Activated CD4-positive, alpha-beta T cell treated with anti-CD3 and anti-CD28 coated beads for 1 hour (primary cell): ENCODE measurements at places on chromosomes 16 and 17.

GRCh38 chr16:66705790-66706505 is 9.4 kb upstream of the CMTM4 start:
- no peak for DNase-seq

GRCh38 chr16:16016388-16016964 is 67.1 kb downstream of the ABCC1 start:
- no peak for DNase-seq

DNA sequence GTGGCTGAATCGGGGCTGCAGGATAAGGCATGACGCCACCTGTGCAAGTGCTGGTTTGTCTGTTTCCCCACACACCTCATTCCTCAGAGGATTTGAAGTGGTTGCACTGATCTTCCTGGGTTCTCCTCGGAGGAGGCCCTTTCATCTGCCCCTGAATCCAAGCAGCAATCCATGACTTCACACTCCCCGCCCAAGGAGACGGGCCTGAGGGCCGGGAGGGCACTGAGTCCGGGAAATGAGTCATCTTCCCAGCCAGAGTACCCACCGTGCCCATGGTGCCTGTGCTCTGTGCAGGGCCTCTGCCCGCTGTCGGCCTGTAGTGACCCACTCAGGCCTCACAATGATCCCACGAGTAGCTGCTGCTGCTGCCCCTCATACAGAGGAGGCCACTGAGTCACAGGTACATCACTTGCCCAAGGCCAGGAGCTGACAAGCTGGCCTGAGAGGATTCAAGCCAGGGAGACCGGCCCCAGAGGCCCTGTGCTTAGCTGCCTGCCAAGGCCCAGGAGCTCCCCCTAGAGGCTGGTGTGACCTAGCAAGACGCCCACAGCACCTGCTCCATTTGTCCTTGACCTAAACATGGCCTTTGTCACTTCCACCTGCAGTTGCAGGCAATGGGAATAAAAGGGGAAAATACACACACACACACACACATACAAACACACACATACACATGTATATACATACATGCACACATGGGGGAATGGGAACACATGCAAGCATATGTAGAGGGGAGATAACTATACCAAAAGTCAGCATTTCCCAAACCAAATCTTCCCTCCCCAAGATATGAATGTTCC is 240.0 kb downstream of the C16orf95 start:
- DNase-seq, result no peak

DNA sequence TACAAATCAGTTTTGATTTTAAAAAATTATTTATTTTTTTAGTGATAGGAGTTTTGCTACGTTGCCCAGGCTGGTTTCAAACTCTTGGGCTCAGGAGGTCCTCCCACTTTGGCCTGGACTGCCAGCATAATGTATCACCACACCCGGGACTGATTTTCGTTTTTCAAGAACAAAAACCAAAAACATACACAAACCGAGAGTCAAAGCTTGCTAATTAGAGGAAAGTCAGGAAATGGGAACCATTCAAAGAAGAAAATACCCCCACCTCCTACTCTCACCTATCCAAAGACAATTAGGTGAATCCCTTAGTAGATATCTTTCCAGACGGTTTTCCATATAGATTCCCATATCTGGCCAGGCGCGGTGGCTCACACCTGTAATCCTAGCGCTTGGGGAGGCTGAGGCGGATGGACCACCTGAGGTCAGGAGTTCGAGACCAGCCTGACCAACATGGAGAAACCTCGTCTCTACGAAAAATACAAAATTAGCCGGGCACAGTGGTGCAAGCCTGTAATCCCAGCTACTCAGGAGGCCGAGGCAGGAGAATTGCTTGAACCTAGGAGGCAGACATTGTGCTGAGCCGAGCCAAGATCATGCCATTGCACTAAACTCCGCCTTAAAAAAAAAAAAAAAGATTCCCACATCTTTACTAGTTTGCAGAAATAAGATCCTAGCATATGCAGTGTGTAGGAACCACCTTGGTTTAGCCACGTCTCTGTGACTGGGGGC is 883 bp upstream of the SPN start:
- no peak for DNase-seq

- DNase-seq, result no peak
Measured at GRCh38 chr16:46973996-46974324, 486 bp upstream of the DNAJA2 start.

DNA sequence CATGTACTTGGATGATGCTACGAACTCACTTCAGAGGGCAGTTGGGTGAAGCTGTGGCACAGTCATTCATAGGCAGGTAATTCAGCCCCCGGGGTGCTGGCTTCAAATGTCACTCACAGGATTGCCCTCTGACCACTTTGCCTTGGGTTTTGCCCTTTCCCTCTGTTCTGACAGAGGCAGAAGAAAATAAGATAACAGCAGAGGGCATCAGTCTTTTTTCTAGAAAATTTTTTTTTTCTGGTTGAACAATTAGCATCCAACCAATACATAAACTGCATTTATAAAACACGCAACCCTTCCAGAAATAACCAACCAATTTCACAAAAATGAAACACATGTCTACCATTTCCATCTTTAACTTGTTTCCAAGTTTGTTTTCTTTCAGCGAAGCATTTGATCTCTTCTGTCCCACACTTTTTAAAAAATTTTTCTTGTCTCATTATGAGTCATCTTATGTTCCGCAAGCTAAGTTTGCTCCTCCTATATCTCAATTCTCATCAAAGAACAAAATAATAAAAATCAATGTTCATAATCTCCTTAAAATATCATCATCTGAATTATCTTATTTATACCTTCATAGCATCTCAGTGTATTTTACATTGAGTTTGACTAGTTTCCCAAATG is 15.6 kb downstream of the NACA2 start:
- DNase-seq, result no peak

DNA sequence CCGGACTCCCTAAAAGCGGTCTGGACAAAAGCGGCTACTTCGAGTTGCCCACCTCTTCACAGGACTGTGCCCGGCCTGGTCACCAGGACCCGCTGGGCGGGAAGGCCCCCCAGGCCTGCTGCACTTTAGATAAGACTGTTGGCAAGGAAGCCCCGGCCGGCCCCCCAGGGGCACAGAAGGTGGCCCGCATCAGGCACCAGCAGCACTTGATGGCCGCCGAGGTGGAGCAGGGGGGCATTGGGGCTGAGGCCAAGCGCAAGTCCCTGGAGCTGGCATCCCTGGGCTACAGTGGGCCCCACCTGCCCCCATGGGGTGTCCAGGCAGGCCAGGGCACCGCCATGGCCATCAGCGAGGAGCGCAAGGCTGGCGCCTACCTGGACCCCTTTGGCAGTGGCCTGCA is 47.5 kb downstream of the BAHCC1 start:
- no peak for DNase-seq

- DNase-seq, result no peak
Measured at GRCh38 chr16:69324013-69324531, 6.3 kb downstream of the PDF start.

DNA sequence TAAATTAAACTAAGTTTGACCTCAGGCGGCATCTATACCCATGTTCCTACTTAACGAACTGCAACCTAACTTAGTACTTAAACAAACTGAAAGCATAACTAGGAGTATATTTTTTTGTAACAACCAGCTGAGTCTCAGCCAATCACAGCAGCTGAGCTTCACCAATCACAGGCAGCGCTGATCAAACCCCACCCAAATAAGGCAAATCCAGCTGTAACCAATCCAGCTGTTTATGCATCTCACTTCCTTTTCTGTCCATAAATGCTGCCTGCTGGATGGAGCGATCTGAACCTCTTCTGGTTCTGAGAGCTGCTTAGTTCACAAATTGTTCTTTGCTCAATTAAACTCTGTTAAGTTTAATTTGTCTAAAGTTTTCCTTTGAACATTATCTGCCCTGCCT is 131.3 kb downstream of the PMP22 start:
- no peak for DNase-seq

- no peak for DNase-seq
Measured at GRCh38 chr17:28745786-28746411, 2.1 kb downstream of the TRAF4 start.

DNA sequence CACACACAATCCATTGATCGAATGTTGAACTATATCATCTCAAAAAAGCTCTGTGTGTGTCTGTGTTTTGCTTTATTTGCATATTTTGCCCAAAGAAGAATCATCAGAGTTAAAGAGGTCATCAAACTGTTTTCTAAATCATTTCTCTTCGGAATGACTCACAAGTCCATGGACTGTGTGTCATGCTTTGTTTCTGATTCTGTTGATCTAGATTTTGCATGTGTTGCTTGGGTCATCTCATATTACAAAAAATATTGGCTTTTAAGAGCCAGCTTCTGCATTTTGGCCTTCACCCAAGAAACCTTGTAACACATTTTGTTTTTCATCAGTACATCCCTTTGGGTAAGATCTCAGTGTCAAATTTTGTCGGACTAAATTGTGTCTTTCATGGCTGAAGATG is 471.2 kb upstream of the HSBP1 start:
- no peak for DNase-seq

- DNase-seq, result no peak
Measured at GRCh38 chr16:57679767-57680482, 11.8 kb downstream of the ADGRG3 start.

- no peak for DNase-seq
Measured at GRCh38 chr17:67836205-67836987, 11.1 kb downstream of the BPTF start.

DNA sequence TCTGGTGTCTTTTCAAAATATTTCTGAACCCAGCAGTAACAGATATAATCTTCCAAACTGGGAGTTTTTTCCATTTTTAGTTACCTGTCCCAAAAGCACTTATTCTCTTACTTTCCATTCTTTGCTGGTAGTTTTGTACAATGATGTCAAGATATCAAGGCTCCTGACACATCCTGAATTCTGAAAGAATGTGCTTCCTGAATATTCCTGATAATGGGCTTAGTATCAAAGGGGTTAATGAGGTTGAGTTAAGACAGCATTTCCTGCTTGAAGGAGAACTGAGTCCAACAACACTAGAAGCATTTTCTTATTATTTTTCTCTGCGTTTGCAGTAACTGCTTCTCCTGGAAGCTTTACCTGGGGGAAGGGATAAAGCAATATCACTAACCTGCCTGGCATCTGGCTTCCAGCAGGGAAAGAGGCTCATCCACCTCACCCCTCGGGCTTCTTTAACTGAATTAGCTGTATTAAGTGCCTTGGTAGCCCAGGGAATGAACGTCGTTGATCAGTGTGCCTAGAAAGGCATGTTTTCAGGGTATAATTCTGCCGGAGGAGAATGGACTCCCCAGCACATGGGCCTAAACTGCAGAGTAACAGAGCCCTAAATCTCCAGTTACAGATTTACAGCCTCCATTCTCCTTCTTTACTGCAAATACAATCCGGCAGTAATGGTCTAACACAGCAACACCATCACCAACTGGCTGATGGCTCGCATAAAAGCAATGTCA is 134.4 kb downstream of the SNX11 start:
- no peak for DNase-seq

GRCh38 chr16:22969567-22969966 is 155.6 kb downstream of the HS3ST2 start:
- DNase-seq, result no peak

DNA sequence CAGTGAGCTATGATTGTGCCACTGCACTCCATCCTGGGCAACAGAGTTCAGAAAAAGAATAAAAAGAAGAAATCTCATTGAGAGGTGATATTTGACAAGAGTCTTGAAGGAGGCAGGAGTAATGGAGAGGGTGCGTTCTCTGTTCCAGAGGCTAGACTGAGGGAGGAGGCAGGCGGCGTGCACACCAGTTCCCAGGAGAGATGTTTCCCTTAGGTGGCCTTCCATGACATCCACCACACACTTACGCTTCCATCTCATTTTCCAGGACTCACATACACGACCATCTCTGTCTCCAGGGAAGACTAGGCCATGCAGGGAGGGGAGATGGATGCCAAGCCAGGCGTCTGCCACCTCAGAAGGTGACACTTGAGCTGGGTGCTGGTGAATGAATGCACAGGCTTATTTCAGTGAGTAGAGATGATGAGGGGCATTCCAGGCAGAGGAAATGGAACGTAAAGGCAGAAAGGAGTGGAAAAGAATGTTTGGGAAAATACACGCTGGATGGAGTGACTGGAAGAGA is 25.3 kb upstream of the N4BP1 start:
- no peak for DNase-seq

- DNase-seq, result no peak
Measured at GRCh38 chr17:77414811-77415400, 274.1 kb downstream of the SEC14L1 start.

- DNase-seq, result no peak
Measured at GRCh38 chr17:31052187-31052889, 42.4 kb upstream of the NF1 start.

DNA sequence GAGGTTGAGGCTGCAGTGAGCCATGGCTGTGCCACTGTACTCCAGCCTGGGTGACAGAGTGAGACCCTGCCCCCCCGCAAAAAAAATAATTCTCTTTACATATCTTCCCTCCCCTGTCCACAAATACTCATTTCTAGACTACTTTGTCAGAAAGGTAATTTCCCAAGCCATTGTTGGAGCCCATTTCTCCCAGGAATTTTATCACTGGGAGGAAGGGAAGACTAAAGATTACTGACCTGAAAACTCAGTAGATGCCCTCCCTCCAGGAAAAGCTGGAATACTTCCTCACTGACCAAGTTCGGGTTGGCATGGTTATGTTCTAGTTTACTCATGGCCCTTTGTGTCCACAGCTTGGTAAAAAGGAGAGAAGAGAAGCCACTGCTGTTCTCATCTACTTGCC is 4.1 kb downstream of the CALCOCO2 start:
- DNase-seq, result no peak

GRCh38 chr16:72426386-72426785 is 254.4 kb upstream of the PMFBP1 start:
- DNase-seq, result no peak

DNA sequence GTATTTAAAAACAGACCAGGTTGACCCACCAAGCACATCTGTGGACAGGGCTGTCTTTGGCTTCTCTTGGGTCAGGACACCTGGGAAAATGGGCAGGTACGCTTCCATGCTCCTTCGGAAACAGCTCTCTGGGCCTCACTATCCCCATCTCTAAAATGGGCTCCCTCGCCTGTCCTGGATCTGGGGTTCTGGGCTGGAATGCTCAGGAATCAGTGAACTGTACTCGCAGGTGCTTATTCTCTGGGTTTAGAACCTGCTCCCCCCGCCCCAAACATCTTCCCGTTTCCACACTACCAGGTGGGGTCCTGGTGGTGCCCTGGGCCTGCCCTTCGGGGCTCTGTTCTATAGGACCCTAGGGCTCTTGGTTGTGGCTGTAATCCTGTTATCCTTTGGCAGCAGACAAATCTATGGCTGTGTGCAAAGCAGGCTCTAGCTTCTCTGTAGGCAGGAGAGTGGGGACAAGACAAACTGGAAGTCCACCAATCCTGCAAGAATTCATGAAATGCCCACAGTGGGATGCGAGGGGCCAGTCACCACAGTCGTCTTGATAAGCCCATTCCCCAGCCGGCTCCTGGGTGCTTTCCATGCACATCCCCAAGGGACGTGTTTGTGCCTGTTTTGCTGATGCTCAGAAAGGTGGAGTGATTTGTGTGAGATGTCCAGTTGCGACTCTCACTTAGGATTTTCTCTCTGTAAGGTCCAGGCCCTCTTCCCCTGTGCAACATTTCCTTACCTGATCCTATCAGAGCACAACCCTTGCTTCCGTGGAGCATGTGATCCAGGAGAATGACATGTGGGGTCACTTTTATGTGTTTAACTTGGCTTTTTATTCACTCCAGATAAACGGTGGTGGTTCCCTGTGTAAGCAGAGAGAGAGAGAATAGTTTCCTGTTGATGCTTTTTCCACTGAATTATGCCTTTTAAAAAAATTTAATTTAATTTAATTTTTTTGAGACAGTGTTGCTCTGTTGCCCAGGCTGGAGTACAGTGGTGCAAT is 37.2 kb downstream of the HAPSTR1 start:
- DNase-seq, result no peak
